Psoas muscle (tissue), 8 donors: ENCODE measurements at places on chromosomes 11 and 22.

GRCh38 chr22:44116755-44117684 lies 63.7 kb upstream of the PARVG start:
- H3K36me3 ChIP-seq = peaks cover 22% of the 10 kb centered on the region
- no peak overlapping the region for H3K27ac ChIP-seq
- no peak overlapping the region for H3K4me3 ChIP-seq
- H3K4me1 ChIP-seq = peaks cover 15% of the 10 kb centered on the region

DNA sequence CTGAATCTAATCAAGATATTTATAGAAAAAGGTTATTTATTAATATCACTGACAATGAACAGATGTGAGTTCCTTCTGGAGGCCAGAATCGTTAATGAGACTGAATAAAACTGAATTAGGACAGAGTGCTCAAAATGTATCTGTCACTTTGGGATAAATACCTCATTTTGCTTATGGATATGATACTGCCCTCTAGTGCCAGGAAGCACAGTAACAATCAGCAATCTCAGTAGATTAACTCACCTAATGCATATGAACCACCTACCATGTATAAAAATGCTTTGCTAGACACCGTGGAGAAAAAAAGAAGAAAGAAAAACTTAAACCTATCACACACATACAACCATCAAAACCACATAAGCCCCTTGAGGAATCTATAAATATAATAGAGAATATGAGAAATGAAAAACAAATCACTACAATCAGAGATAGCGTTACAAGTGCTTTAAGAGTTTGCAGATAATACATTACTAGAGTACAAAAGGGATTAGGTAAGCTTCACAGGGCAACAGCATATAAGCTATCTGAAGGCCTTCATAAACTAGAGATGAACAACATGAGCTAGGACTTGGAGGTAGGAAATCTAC lies 117.4 kb downstream of the SGSM3 start:
- H3K4me1 ChIP-seq = peaks cover 57% of the 10 kb centered on the region
- H3K36me3 ChIP-seq = no peaks in the 10 kb centered on the region
- H3K27ac ChIP-seq = peak overlapping the region; percentile 72
- no peak for DNase-seq
- H3K4me3 ChIP-seq = no peak overlapping the region

- no peaks in the 10 kb centered on the region for H3K4me1 ChIP-seq
- no peak overlapping the region for H3K4me3 ChIP-seq
- no peaks in the 10 kb centered on the region for H3K27me3 ChIP-seq
- peaks cover 9% of the 10 kb centered on the region for H3K36me3 ChIP-seq
- H3K27ac ChIP-seq = no peak overlapping the region
Measured at GRCh38 chr22:45828841-45829240, 148.1 kb downstream of the WNT7B start.

DNA sequence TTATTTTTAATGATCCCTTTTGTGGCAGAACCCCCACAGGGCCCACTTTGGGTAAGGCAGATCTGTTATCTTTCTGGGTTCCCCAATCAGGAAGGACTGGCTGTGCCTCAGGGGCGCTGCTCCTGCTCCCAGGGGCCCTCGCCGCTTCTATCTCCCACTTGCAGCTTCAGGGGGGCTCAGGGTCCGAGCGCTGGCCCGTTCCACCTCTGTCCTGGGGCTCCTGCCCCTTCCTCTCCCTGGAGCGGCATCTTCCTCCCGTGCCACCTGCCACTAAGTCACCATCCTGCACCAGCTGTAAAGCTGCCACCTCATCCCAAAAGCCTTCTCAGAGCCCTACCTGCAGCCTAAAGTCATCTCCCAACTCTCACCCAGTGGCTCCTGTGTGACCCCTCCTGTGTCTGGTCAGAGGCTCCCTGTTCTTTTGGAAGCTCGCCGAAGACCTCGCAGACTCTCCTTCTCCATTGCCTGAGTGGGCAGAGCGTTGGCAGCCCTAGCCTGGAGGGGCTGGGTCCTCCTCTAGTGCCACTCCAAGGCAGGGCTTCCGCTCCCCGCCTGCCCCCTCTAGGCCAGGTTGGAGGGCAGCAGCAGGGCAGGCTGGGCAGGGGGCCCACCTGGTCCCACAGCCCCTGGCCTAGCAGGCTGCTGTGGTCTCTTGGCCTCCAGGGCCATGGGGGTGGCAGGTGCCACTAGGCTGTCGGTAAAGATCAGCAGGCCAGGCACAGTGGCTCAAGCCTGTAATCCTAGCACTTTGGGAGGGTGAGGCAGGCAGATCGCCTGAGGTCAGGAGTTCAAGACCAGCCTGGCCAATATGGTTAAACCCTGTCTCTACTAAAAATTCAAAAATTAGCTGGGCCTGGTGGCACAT lies 106.7 kb downstream of the MORC2 start:
- no peak overlapping the region for H3K4me3 ChIP-seq
- peaks cover 3% of the 10 kb centered on the region for H3K4me1 ChIP-seq
- no peaks in the 10 kb centered on the region for H3K36me3 ChIP-seq
- no peak overlapping the region for H3K27ac ChIP-seq
- no peaks in the 10 kb centered on the region for H3K27me3 ChIP-seq

- no peak overlapping the region for H3K4me3 ChIP-seq
- H3K4me1 ChIP-seq = peaks cover 77% of the 10 kb centered on the region
- peaks cover 71% of the 10 kb centered on the region for H3K36me3 ChIP-seq
- peak overlapping the region; percentile 72 for H3K27ac ChIP-seq
- DNase-seq = no peak
- no peaks in the 10 kb centered on the region for H3K27me3 ChIP-seq
Measured at GRCh38 chr11:68525930-68526329, 65.4 kb downstream of the PPP6R3 start.

GRCh38 chr11:103842795-103843194 lies 193.6 kb upstream of the DDI1 start:
- no peaks in the 10 kb centered on the region for H3K36me3 ChIP-seq
- H3K4me1 ChIP-seq = no peaks in the 10 kb centered on the region
- H3K4me3 ChIP-seq = no peak overlapping the region
- DNase-seq = no peak
- H3K27me3 ChIP-seq = no peaks in the 10 kb centered on the region

DNA sequence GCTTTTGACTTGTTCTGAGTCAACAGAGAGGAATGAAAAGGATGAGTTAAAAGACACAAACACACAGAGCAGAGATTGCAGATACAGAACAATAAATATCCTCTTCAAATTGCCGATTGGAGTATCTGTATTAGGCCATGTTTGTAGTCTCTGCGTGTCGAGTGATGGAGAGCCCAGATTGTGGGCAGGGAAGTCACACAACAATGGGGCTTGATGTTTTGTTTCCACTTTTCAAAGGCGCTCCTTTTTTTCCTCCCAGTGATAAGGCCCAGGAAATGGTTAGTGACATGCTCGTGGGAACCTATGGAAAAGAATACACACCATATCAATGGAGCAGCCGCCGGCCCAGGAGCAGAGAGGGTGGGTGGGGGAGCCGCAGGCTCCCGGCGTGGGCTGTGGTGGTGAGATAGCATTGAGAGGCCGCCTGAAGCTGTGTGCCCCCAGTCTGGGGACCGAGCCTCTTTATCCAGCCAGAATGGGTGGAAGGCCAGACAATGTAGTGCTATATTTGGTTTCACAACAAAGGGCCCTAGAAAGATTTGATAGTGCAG lies 555.9 kb downstream of the INSC start:
- no peak for DNase-seq
- no peaks in the 10 kb centered on the region for H3K36me3 ChIP-seq
- no peaks in the 10 kb centered on the region for H3K27me3 ChIP-seq
- H3K4me3 ChIP-seq = no peak overlapping the region
- H3K27ac ChIP-seq = no peak overlapping the region
- H3K4me1 ChIP-seq = peaks cover 5% of the 10 kb centered on the region

GRCh38 chr11:9003573-9004182 lies at the start of gene NRIP3:
TSS of gene NRIP3 (minus strand) at chr11:9004001. CDS start at chr11:9003935, 66 bp downstream.
- no peak within 1 kb of the TSS for H3K27ac ChIP-seq
- no peaks in the 10 kb centered on the region for H3K36me3 ChIP-seq
- H3K4me1 ChIP-seq = peaks cover 19% of the 10 kb centered on the region
- peak within 1 kb of the TSS; percentile 57 for H3K4me3 ChIP-seq

GRCh38 chr22:36356708-36357624 lies 30.8 kb downstream of the MYH9 start:
- H3K27me3 ChIP-seq = no peaks in the 10 kb centered on the region
- H3K4me3 ChIP-seq = no peak overlapping the region
- H3K4me1 ChIP-seq = peaks cover 70% of the 10 kb centered on the region
- no peak for DNase-seq

DNA sequence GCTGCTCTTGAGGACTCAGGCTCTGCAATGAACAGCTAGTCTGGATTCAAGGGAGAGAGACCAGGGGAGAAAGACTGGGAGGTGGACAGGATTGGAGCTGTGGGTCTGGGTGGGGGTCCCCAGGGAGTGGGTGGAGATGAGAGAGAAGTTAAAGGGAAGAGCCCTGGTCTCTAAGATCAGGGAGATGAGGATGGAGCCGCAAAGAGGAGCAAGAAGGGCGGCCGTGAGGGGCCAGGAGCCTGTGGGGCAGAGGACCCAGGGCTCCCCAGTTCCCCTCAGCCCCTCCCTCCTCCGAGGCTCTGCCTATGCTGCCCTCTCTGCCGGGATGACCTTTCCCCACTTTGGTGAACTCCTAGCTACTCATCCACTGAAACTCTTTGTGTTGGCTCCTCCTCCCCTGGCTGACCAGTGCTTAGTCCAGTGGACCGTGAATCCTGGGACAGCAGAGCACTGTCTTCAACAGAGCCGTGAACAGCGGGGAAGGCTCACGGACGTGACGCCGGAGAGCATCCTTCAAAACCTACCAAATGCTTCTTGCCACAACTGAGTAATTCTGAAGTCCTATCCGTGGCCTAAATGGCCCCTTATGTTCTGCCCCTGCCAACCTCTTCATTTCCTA lies 16.4 kb upstream of the RFPL3 start:
- no peaks in the 10 kb centered on the region for H3K27me3 ChIP-seq
- no peak for DNase-seq
- H3K4me3 ChIP-seq = no peak overlapping the region
- no peaks in the 10 kb centered on the region for H3K4me1 ChIP-seq
- H3K27ac ChIP-seq = no peak overlapping the region

- H3K36me3 ChIP-seq = no peaks in the 10 kb centered on the region
- H3K4me3 ChIP-seq = peak overlapping the region; percentile 50
- H3K4me1 ChIP-seq = peaks cover 33% of the 10 kb centered on the region
Measured at GRCh38 chr22:40533712-40534378, 102.7 kb downstream of the MRTFA start.

GRCh38 chr11:37786214-37786755 lies 1188.2 kb upstream of the RAG2 start:
- no peak for DNase-seq
- no peaks in the 10 kb centered on the region for H3K36me3 ChIP-seq
- no peak overlapping the region for H3K4me3 ChIP-seq
- H3K4me1 ChIP-seq = no peaks in the 10 kb centered on the region
- H3K27me3 ChIP-seq = no peaks in the 10 kb centered on the region

- H3K27ac ChIP-seq = no peak overlapping the region
- peaks cover 4% of the 10 kb centered on the region for H3K27me3 ChIP-seq
- no peaks in the 10 kb centered on the region for H3K4me1 ChIP-seq
- no peak overlapping the region for H3K4me3 ChIP-seq
Measured at GRCh38 chr11:69325446-69325845, 31.5 kb downstream of the MYEOV start.

DNA sequence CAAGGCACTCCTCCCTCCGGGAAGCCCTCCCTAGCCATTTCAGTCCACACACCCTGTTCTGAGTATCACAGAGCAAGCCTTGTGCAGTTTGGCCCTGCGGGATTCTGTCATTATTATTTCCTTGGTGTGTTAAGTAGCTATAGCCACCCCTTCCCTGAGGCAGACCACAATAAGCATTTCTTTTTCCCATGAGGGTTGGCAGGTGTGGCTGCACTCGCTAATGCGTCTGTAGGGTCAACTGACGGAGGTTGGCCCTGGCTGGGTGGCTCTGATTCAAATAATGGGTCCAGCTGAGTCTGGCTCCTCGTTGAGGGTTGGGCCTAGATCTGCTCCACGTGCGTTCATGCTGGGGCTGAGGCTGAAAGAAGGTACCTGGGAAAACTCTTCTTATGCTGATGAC lies 5.1 kb downstream of the F2 start:
- H3K27me3 ChIP-seq = no peaks in the 10 kb centered on the region
- DNase-seq = no peak
- no peaks in the 10 kb centered on the region for H3K4me1 ChIP-seq
- no peaks in the 10 kb centered on the region for H3K36me3 ChIP-seq
- no peak overlapping the region for H3K4me3 ChIP-seq

DNA sequence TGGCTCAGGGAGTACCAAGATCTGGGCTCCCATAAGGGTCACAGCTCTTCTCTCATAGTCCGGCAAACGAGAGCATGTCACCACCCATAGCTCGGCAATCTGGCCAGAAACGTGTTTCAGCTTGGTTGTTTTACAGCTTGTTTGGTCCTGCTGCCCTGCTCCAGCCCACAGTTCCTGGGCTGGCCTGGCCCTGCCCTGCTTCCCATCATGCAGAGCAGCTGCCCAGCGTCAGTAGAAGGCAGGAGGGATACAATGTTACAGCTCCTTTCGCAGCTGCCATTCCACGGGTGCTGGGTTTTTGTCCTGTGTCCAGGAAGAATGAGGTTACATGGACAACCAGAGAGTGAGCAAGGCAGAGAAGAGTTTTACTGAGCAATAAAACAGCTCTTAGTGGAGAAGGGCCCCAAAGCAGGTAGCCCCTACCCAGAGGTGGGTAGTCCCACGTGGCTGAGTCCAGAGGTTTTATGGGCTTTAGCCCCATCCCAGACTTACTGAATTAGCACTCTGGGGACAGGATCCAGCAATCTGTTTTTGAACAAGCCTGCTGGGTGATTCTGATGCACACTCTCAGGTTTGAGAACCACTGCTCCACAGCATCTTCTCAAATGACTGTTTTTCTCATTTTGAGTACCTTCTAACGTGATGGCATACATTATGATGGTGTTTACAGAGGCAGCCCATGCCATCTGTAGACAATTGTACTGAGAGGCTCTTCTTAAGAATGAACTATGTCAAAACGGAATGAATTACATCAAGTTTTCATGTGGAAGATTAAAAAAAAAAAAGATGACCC lies 5.8 kb upstream of the MS4A18 start:
- H3K4me1 ChIP-seq = no peaks in the 10 kb centered on the region
- H3K36me3 ChIP-seq = no peaks in the 10 kb centered on the region
- H3K27me3 ChIP-seq = peaks cover 7% of the 10 kb centered on the region
- H3K27ac ChIP-seq = no peak overlapping the region
- DNase-seq = no peak

DNA sequence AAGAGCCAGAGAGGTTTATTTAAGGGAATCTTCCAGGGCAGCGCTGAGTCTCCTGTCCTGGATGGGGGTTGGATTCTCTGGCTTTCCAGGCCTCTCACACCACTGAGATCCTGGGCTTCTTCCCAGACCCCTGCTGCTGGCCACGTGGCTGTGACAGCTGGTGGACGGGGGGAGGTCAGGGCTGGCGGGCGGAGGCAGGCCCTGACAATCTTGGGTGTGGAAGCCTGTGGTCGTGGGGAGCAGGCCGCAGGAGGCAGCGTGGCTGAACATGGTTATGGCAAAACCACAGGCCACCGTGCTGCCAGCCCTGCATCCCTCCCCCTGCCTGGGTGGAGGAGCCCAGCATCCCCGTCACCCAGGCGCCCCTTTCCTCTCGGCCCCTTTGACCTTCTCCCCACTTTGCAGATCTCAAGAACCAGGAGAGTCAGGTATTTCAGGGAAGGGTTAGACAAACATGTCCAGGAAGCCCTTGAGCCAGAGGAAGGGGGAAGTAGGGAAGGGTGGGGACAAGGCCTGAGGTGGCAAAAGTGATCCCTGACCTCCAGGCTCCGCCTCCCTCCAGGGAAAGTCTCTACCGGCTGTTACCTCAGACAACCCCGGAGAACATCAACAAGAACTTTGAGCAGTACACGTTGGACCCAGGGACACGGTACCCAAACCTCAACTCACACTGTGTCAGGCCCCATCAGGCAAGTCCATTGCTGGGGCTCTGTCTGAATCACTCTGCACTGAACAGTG lies 111.8 kb downstream of the MICAL2 start:
- no peak overlapping the region for H3K4me3 ChIP-seq
- H3K27ac ChIP-seq = no peak overlapping the region
- no peaks in the 10 kb centered on the region for H3K27me3 ChIP-seq
- peak; percentile 69 for DNase-seq
- no peaks in the 10 kb centered on the region for H3K36me3 ChIP-seq
